ENCODE measurements at places on chromosomes 11 and 22.

DNA sequence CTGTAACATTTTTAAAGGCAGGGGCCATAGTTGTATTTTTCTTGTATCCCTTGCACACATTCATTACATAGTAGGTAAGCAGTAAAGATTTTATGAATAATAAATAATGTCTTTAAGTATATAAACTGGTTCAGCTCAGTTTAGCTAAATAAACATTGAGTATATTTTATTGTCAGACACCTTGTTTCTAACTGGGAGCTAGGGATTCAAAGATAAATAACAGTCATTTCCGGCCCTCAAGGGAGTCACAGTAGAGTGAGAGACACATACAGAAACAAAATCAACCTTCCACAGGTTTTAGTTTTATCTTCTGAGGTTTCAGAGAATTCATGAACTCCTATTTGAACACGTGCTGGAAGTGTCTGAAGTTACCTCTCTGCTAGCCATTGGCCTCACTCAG lies 760.2 kb downstream of the DLG2 start:
- no peak for DNase-seq

GRCh38 chr11:115489466-115489865 lies 14.7 kb downstream of the CADM1 start:
- no peak for DNase-seq

DNA sequence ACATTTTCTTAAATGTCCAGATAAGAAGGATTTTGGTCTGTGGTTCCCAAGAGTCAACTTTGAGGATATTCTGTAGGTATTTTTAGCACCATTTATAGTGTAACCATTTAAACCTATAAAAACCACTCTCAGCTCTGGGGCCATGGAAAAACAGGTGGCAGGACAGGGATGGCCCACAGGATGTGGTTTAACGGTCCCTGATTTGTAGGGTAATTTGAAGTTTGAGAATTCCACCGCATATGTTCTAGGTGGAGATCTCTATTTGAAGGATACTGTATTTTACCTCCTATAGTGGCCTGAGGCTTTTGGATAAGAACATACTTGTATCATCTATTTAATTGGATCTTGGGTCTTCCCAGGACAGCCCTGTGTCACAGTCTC lies 62.4 kb upstream of the IGLL5 start:
- no peak for DNase-seq

GRCh38 chr11:17397311-17398002 lies 9.0 kb upstream of the KCNJ11 start:
- DNase-seq = no peak
